Subcutaneous adipose tissue (tissue), 4 donors: ENCODE measurements at places on chromosomes 7 and 10. TPM values are rescaled to one million over a fixed set of nuclear protein-coding genes. Genes with fewer than 3 reads are reported as not detected.

IKZF1 gene
- 21.1 TPM for total RNA-seq

DLG5 gene
- 23.0 TPM for total RNA-seq

OR2A5 gene
- total RNA-seq, result not detected

SRGN gene
- total RNA-seq, result 104 TPM

KCP gene
- 2.3 TPM for total RNA-seq

BLOC1S2 gene
- 52.9 TPM for total RNA-seq

CCDC136 gene
- total RNA-seq, result 6.6 TPM

HMX3 gene
- not detected for total RNA-seq

TCERG1L gene
- total RNA-seq, result not detected
